ENCODE measurements at places on chromosomes 2 and 18.

GRCh38 chr2:37020212-37020886 lies 54.0 kb upstream of the STRN start:
- no peaks in the 10 kb centered on the region for H3K27me3 ChIP-seq
- H3K36me3 ChIP-seq = peaks cover 32% of the 10 kb centered on the region
- no peak overlapping the region for H3K27ac ChIP-seq
- peaks cover 2% of the 10 kb centered on the region for H3K4me1 ChIP-seq
- H3K4me3 ChIP-seq = no peak overlapping the region

- H3K36me3 ChIP-seq = peaks cover 34% of the 10 kb centered on the region
- peak overlapping the region; percentile 9 for H3K27ac ChIP-seq
These were observed 54.2 kb downstream of the INPP4A start for GRCh38 chr2:98498703-98499440.

- H3K36me3 ChIP-seq = no peaks in the 10 kb centered on the region
- H3K27ac ChIP-seq = no peak overlapping the region
- H3K27me3 ChIP-seq = no peaks in the 10 kb centered on the region
- H3K4me3 ChIP-seq = no peak overlapping the region
These were observed 378.4 kb upstream of the NRXN1 start for GRCh38 chr2:51410331-51410730.

- no peak overlapping the region for H3K4me3 ChIP-seq
- H3K4me1 ChIP-seq = peaks cover 8% of the 10 kb centered on the region
- H3K27me3 ChIP-seq = no peaks in the 10 kb centered on the region
- no peak for DNase-seq
- peaks cover 2% of the 10 kb centered on the region for H3K36me3 ChIP-seq
These were observed 79.8 kb downstream of the MOGAT1 start for GRCh38 chr2:222751238-222751637.

DNA sequence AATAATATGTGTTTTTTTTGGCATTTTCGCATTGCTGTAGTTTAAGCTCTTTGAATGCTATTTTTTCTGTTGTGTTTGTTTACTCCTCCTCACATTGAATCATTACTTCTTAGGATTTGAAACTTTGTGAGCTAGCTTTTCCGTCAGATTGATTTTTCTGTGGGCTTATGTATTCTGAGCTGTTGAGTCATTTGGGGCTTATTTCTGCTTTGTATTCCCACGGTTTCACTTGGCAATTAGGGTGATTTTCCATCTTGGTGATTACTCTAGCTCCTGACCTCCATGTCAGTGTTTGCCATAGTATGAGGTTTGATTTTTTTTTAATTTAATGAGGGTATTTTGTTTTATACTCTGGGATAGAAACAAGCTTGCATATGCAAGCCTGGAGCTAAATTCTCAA lies 200.0 kb downstream of the CCDC102B start:
- H3K27ac ChIP-seq = no peak overlapping the region
- no peaks in the 10 kb centered on the region for H3K27me3 ChIP-seq
- no peak overlapping the region for H3K4me3 ChIP-seq
- no peaks in the 10 kb centered on the region for H3K4me1 ChIP-seq

- H3K4me3 ChIP-seq = no peak overlapping the region
- peaks cover 23% of the 10 kb centered on the region for H3K36me3 ChIP-seq
- H3K4me1 ChIP-seq = peaks cover 48% of the 10 kb centered on the region
- DNase-seq = no peak
These were observed 60.9 kb upstream of the MGAT5 start for GRCh38 chr2:134193006-134193405.

GRCh38 chr2:29066997-29067605 lies 7.2 kb downstream of the PCARE start:
- H3K27ac ChIP-seq = no peak overlapping the region
- DNase-seq = no peak
- no peaks in the 10 kb centered on the region for H3K4me1 ChIP-seq
- no peaks in the 10 kb centered on the region for H3K36me3 ChIP-seq

DNA sequence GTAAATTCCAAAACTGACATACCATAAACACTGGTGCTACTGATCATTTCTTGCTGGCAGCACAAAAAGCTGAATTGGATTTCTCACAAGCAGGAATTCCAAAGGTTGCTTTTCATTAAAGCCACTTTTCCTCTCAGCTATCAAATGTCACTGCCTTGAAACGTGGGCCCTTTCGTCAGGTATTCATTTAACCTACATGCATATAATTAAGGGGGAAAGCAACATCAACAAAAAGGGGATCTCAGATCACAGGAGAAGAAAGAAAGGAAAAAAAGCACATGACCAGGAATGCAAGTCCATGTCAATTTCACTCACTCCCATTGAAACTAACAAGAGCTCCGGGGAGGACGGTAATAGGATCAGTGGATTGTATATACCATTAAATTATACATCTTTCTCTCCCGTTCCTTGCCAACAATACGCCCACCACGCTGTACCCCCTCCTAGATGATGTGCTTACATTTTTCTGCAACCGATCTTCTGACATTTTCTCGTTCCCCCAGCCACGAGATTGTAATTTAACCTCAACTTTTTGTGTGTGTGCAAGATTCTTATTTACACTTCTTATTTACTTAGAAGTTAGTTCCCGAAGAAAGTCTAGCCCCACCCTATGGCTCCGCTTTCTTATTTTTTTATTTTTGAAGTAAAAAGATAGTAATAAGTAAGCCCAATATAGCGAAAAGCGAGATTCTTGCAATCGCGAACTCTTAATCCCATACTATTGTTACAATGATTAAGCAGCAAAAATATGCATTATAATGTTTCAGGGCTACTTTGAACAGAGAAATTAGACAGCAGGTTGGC lies 725 bp downstream of the FIGN start:
- H3K27me3 ChIP-seq = peaks cover 46% of the 10 kb centered on the region
- DNase-seq = no peak
- H3K27ac ChIP-seq = no peak overlapping the region
- no peak overlapping the region for H3K4me3 ChIP-seq
- peaks cover 6% of the 10 kb centered on the region for H3K4me1 ChIP-seq
- no peaks in the 10 kb centered on the region for H3K36me3 ChIP-seq

GRCh38 chr2:60347781-60348180 lies 205.7 kb downstream of the BCL11A start:
- no peaks in the 10 kb centered on the region for H3K27me3 ChIP-seq
- H3K4me3 ChIP-seq = no peak overlapping the region
- H3K27ac ChIP-seq = no peak overlapping the region
- peaks cover 42% of the 10 kb centered on the region for H3K4me1 ChIP-seq
- no peak for DNase-seq

GRCh38 chr2:1628893-1629292 lies 115.4 kb downstream of the PXDN start:
- peaks cover 13% of the 10 kb centered on the region for H3K27me3 ChIP-seq
- H3K4me1 ChIP-seq = peaks cover 4% of the 10 kb centered on the region
- H3K4me3 ChIP-seq = no peak overlapping the region
- no peaks in the 10 kb centered on the region for H3K36me3 ChIP-seq

- no peaks in the 10 kb centered on the region for H3K27me3 ChIP-seq
- H3K4me3 ChIP-seq = peak overlapping the region; percentile 87
- H3K4me1 ChIP-seq = peaks cover 27% of the 10 kb centered on the region
- peaks cover 24% of the 10 kb centered on the region for H3K36me3 ChIP-seq
- DNase-seq = peak; percentile 32
These were observed 1.4 kb downstream of the MBD2 start for GRCh38 chr18:54222922-54223567.

DNA sequence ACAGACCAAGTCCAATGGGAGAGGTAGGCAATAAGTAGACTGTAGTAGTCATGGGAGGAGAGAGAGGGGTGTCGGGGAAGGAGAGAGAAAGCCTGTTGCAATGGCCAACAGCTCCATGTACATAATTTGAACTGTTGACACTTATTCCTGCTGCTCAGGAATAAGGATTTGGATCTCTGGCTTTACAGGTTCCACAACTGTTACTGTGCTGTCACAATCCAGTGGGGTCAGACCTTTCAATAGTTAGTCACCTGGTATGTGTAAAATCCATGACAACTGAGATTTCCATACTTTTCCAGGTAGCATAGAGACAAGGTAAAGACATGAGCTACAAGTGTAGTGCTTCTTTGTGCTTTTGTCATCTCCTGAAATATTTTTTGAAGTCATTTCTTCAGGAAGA lies 47.5 kb upstream of the RIOK3 start:
- H3K36me3 ChIP-seq = peaks cover 18% of the 10 kb centered on the region
- H3K4me1 ChIP-seq = peaks cover 7% of the 10 kb centered on the region
- no peak overlapping the region for H3K27ac ChIP-seq
- H3K4me3 ChIP-seq = no peak overlapping the region
- DNase-seq = no peak
- H3K27me3 ChIP-seq = no peaks in the 10 kb centered on the region

- no peak overlapping the region for H3K4me3 ChIP-seq
- H3K36me3 ChIP-seq = no peaks in the 10 kb centered on the region
- H3K27me3 ChIP-seq = no peaks in the 10 kb centered on the region
These were observed 304.8 kb upstream of the FSIP2 start for GRCh38 chr2:185433824-185434223.

GRCh38 chr2:101698014-101698843 lies 722 bp downstream of the MAP4K4 start:
- H3K4me3 ChIP-seq = peak overlapping the region; percentile 70
- peaks cover 18% of the 10 kb centered on the region for H3K36me3 ChIP-seq
- DNase-seq = no peak
- H3K27ac ChIP-seq = no peak overlapping the region
- no peaks in the 10 kb centered on the region for H3K27me3 ChIP-seq

DNA sequence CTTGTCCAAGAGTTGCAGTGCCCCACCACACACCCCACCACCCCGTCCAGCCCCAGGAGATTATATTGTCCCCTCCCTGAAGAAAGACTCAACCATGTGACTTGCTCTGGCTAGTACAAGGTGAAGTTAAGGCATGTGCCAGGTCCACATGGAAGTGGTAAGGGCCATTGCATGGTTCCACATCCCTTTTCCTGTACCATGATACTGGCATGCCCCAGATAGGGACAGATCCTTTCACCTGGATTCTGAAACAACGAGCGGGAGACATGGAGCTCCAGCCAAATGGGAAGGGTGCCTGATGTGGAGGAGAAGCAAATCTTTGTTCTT lies 141.5 kb upstream of the APCDD1 start:
- no peaks in the 10 kb centered on the region for H3K27me3 ChIP-seq
- H3K36me3 ChIP-seq = no peaks in the 10 kb centered on the region
- peaks cover 25% of the 10 kb centered on the region for H3K4me1 ChIP-seq
- no peak for DNase-seq
- H3K27ac ChIP-seq = no peak overlapping the region

- H3K4me3 ChIP-seq = no peak overlapping the region
- no peaks in the 10 kb centered on the region for H3K36me3 ChIP-seq
- H3K27ac ChIP-seq = no peak overlapping the region
- DNase-seq = no peak
- H3K4me1 ChIP-seq = no peaks in the 10 kb centered on the region
These were observed 193.2 kb upstream of the MEX3C start for GRCh38 chr18:51390702-51391101.

GRCh38 chr2:216281316-216281715 lies 91.0 kb downstream of the MARCHF4 start:
- H3K4me3 ChIP-seq = no peak overlapping the region
- no peak overlapping the region for H3K27ac ChIP-seq
- no peaks in the 10 kb centered on the region for H3K4me1 ChIP-seq
- H3K36me3 ChIP-seq = no peaks in the 10 kb centered on the region
- no peak for DNase-seq

DNA sequence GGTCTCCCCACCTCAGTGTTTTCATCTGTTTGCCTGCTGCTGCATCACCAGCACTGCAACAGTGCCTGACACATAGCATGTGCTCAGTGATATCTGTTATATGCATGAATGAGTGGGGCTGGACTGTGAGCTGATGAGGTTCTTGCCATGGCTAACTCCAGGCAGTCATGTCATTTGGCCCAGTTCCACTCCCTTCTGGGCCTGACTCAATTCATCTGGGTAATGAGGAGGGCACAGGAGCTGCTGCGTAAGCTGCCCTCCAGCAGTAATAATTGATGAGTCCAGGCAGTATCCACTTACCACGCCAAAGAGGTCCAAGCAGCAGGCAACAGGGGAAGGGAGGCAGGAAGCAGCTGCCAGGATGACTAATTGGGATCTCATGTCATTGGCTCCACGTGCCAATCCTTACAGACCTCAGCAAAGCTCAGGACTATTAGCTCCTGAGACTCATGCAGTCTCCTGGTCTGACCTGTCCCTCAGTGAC lies 34.1 kb upstream of the MAT2A start:
- peaks cover 10% of the 10 kb centered on the region for H3K4me1 ChIP-seq
- no peaks in the 10 kb centered on the region for H3K36me3 ChIP-seq
- H3K27ac ChIP-seq = no peak overlapping the region
- H3K27me3 ChIP-seq = no peaks in the 10 kb centered on the region
- no peak overlapping the region for H3K4me3 ChIP-seq

DNA sequence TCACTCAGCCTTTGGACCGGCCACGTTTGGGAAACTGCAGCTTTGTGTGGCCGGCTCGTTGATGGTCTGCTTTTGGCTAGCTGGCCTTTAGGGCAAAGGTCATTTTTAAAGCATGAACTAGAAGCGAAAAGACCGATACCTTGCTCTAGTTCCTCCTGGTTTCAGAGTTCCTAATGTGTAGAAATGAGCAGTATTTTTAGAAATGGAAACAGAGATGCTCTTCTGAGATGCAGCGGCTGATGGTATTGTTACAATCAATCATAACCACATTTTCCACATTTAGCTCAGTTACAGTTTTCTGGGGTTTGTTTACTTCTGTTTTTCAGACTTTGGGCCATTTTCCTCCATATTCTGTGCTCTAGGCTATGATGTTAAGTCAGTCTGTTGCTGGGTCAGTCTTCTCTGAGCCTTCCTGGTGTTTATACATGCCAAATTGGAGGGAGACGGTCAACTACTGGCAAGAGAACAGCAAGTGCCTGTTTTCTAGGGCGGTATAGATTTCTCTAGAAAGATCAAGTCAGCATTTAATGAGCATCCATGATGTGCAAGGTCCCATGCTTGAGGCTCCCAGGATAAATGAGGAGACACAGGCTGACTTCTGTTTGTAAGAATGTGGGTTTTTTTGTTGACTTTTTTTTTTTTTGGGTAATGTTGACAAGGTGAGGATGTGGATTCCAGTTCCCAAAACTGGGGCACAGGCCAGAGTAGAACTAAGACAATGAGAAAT lies 28.0 kb downstream of the RNF144A start:
- H3K4me1 ChIP-seq = peaks cover 30% of the 10 kb centered on the region
- peaks cover 8% of the 10 kb centered on the region for H3K27me3 ChIP-seq
- no peak overlapping the region for H3K4me3 ChIP-seq
- H3K36me3 ChIP-seq = no peaks in the 10 kb centered on the region
- no peak for DNase-seq
- H3K27ac ChIP-seq = peak overlapping the region; percentile 1

DNA sequence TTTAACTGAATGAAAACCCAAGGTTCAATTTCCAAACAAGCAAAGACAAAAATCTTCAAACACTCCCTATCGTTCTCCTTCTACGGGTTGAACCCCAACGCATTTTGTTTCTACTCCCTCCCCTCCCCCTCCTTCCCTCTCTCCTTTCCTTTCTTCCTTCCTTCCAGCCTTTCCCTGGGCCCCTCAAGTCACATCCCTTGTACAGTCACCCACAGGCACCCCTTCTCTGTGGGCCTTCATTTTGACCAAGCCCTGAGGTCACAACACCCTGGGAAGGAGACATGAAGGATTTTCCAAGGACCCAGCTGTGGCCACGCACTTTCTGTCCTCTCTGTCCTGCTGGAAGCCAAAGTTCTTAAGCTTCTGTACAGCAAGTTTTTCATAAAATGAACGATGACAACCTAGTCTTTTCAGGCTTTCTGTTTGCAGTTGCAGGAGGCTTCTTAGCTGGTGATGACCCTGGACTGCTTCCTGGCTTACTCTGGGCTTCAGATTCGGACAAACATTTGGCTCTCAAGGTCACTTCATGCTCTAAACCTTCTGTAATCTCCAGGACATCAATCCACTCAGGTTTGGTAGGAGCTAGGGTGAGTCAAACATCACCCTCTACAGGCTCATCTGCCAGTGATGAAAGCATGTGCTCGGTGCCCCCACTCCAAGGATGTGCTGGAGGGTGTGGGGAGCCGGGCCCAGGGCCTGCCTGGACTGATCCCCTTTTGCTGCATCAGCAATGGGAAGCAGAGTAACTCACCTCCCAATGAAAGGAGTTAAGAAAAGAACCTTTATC lies 25.5 kb downstream of the TMEM247 start:
- H3K4me1 ChIP-seq = peaks cover 2% of the 10 kb centered on the region
- no peaks in the 10 kb centered on the region for H3K27me3 ChIP-seq
- DNase-seq = no peak
- no peak overlapping the region for H3K4me3 ChIP-seq
- no peaks in the 10 kb centered on the region for H3K36me3 ChIP-seq
